ENCODE measurements at places on chromosomes 6 and 20.
A peak's percentile ranks its signal among the peaks of the same experiment; 100 is the strongest.

DNA sequence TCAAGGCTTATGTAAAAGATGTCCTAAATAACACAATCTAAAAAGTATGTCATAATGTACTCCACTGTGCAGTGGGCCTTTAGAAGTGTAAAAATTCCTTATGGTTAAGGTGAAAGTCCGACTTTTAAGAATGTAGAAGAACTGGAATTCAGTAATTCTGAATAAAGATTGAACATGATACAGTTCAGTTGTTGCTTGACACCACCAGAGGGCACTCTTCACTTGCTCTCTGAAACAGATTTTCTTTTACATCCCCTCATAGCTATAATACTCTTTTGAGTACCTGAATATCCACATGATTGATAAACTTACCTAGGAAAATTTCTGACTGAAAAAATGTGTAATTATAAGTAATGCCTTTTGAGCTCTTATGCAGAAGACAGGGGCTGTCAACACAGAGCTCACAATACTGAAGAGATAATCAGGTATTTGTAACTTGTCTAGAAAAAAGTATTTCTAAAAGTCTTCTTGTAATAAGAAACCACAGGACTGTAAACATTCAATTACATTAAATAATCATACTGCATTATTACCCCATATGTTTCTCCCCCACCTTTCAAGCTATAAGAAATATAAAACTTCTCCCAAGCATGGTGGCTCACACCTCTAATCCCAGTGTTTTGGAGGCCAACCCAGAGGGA, 92.1 kb downstream of the POPDC3 start:
- no peak for DNase-seq

DNA sequence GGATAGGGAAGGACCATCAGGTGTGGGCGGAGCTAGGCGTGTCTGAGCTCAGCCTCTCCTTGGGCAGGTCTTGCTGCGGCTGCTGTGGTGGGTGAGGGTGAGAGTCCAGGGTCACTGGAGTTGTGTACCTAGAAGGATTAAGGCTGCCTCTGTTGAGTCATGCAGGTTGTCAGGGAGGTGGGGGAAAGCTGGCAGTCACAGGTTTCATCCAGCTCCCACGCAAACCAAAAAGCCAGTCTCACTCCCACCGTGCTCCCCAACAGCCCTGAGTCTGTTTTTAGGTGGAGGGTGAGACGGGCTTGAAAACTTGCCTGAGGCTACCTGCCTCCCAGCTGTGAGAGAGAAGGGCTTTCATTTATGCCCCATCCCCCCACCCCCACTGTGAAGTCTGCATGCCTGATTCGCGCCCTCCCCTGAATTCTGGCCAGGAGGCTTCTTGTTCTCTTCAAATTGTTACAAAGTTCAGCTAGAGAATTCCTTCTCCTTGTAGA, 161.5 kb downstream of the MYLK4 start:
- no peak for DNase-seq

GRCh38 chr20:62820208-62820961, 3.5 kb downstream of the COL9A3 start:
- no peak for DNase-seq

DNA sequence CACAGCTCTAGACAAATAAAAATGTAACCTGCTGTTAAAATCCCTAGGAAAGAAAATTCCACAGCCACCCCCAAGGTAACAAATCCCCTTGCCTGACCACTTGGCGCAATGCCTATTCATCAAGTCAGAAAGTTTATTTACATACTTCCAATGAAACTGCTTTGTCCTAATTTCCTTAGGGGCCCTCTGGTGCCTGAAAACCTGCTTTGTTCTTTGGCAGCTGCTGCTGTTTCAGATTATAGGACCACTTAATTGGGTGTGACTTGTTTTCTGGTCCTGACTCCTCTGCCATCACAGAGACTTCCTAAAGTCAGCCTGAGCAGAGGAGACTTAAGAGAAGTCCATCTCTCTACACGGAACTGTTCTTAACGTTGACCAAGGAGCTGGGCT, 323.6 kb downstream of the UBE3D start:
- DNase-seq, result no peak

DNA sequence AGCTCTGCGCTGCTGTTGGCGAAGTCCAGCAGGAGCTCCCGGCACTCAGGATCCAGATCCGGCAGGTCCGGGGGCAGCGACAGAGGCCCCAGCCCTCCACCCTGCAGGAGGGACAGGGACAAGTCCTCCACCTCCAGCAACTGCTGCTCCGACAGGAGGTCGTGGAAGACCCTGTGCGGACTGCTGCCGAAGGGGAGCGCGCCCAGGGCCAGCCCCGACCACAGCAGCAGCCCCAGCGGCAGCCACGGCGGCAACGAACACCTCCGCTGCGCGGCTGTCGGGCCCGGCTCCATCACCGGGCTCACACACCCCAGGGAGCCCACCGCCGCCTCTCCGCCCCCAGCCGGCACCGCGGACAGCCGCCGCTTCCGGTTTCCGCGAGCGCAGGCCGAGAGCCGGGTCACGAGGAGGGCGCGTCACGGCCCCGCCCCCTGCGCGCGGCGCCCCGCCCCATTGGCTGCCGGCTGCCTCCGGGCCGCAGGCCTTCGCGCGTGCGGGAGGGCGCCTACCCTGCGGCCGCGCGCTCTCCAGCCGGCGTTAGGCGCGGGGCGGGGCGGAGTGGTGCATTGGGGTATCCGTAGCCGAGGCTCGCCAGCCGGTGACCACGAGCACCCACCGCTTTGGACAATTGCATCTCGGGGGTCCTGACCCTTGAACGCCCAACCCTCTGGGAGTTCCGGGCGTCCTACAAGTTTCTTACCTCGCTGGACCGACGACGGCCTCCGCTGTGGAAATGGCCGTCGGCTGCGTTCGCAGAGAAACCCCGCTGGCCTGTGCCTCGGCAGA, at the start of gene OSTM1:
OSTM1 (minus strand) TSS at position 383 of the 786 bp plus-strand sequence; CDS start at position 293, 90 bp downstream.
- peak; percentile 93 for DNase-seq

GRCh38 chr20:35463455-35464300, 8.3 kb downstream of the CEP250 start:
- DNase-seq, result no peak

DNA sequence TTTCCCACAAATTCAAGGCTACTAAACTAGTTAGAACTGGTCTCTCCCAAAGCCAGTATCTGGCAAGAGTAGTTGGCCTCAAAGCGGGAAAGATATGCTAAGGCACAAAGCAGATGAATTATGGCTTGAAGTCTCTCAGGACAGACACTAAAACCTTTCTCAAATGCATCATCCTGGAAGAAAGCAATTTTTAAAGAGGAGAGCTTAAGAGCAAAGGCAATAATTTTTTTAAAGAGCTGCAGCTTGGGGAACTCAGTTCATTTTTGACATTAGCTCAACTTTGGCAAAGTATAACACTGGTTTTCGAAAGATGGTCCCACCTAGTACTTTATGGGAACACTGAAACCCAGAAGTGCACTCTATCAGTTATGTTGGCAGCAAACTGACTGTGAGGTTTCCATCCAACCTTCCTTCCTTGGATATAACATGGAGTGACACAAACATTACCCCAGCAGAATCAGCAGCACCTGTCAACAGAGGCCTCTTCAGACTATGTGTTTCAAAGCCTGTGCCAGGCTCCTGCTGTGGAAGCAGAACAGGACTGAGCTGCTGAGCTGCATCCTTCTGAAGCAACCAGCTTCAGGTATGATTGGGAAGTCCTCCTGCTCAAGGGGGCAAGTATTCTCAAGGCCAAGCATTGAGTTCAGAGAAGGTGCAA, 852.3 kb upstream of the HS3ST5 start:
- no peak for DNase-seq

- DNase-seq, result no peak
Measured at GRCh38 chr6:36197739-36198221, 1.2 kb downstream of the BRPF3 start.

- DNase-seq, result no peak
Measured at GRCh38 chr6:9783567-9783966, 631.3 kb downstream of the TFAP2A start.

GRCh38 chr6:150068720-150069648, at the start of gene ULBP3:
TSS of gene ULBP3 (minus strand) at chr6:150069121. CDS start at chr6:150069066, 55 bp downstream.
- peak; percentile 57 for DNase-seq

Data from activated T-helper 9 cell treated with anti-CD3 and anti-CD28 coated beads, Interleukin-2, amount 50 U/mL, for 16 hours (primary cell).